ENCODE measurements at places on chromosomes 16 and 17. TPM values are rescaled to one million over a fixed set of nuclear protein-coding genes. Genes with fewer than 3 reads are reported as not detected.

DNA sequence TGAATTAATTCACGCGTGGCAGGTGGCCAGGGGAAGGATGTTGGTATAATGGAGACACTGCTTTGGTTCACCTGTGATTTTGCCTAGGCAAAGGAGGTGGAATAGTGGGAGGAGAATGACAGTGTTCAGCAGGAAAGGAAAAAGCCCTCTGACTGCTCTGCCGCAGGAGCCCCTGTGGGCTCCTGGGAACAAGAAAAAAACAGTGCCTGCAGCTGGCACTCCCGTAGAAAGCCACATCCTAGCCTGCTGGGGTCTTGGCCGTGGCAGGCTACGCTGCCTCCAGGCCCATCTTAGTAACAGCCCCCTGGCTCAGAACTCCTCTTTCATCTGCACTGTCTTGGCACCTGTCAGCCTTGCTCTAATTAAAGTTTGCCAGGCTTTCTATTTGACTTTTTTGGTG is 20.6 kb downstream of the ADORA2B start:
- DNase-seq, result peak; percentile 61
- H3K27me3 ChIP-seq, result no peaks in the 10 kb centered on the region
- H3K27ac ChIP-seq, result peak overlapping the region; percentile 85
- H3K4me3 ChIP-seq, result peak overlapping the region; percentile 57

DNA sequence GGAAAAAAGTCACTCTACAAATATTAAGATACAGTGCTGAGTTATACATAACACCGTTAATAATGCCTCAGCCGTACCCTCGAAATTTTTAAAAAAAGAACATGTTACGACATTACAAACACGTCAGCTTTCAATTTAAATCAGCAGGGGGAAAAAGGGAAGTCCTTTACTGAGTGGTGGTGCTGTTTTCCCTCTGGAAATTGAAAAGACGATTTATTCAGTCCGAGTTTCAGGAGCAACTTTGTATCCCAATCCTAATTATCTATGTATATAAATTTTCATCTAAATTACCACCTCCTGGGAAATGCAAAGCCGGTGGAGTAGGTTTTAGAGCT is 1.3 kb downstream of the NETO2 start:
- peak overlapping the region; percentile 70 for H3K4me3 ChIP-seq
- no peaks in the 10 kb centered on the region for H3K4me1 ChIP-seq
- H3K27me3 ChIP-seq, result peaks cover 3% of the 10 kb centered on the region
- no peak overlapping the region for H3K27ac ChIP-seq

DNA sequence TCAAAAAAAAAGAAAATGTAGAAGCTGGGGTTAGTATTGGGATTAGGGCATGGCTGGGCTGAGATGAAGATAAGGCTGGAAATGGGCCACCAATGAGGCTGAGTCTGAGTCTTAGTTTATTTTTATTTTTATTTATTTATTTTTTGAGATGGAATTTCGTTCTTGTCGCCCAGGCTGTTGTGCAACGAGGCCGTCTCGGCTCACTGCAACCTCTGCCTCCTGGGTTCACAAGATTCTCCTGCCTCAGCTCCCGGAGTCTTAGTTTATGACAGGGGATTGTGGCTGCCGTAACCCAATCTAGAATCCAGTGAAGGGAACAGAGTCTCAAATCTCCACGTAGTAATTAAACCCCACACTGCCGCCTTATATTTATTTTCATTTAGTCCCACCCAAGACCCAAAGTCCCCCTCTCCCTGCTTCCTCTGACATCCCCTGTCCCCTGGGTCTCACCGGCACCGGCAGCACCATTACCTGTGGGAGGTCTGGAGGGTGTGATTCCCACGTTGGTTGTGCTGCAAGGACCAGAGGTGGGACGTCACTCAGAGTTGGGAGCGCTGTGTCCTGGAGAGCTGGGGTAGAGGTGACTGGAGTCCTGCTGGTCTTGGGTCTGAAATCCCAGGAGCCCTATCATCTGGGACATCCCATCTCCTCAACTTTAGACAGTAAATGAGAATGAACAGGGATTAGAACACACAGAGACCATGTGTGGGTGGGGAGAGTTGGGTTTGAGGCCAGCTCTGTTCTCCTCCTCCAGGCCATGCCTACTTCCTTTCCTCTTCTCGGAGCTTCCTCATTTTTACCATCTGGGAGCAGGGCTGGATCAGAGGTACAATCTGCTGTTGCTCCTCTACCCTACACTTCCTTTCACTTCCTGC is at the start of gene CLEC10A:
Gene CLEC10A, minus strand, starts transcription at position 671 of the 875 bp plus-strand sequence. CDS start 1,439 bp downstream, outside the sequence.
- no peak for DNase-seq
- no peak within 1 kb of the TSS for H3K4me3 ChIP-seq
- no peaks in the 10 kb centered on the region for H3K36me3 ChIP-seq
- no peaks in the 10 kb centered on the region for H3K27me3 ChIP-seq
- H3K4me1 ChIP-seq, result no peaks in the 10 kb centered on the region

DNA sequence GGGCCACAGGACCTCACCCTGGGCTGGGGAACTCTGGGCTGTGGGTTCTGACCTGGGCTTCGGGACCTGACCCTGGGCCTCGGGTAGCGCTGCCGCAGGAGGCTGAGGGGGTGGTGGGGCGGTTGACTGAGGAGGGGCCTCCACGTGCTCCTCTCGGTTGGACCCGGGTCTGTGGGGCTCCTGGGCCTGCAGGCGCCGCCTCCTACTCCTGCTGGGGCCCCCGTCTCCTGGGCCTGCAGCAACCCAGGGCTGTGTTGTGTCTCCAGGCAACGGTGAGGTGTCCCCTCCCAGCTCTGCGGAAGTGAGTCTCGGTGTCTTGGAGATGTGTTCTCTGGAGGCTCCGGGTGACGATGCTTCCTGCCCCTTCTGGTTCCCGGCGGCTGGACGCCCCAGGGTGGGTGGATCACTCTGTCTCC is 41.5 kb upstream of the GNG13 start:
- no peaks in the 10 kb centered on the region for H3K27me3 ChIP-seq
- H3K27ac ChIP-seq, result no peak overlapping the region
- no peaks in the 10 kb centered on the region for H3K36me3 ChIP-seq
- no peak overlapping the region for H3K4me3 ChIP-seq
- DNase-seq, result no peak

- no peaks in the 10 kb centered on the region for H3K27me3 ChIP-seq
- no peak for DNase-seq
- H3K27ac ChIP-seq, result no peak overlapping the region
- no peaks in the 10 kb centered on the region for H3K36me3 ChIP-seq
- no peak overlapping the region for H3K4me3 ChIP-seq
These were observed 273.4 kb downstream of the CPPED1 start for GRCh38 chr16:12530302-12530701.

GRCh38 chr17:16068323-16068722 is 68.7 kb downstream of the TTC19 start:
- H3K27me3 ChIP-seq, result no peaks in the 10 kb centered on the region
- DNase-seq, result no peak
- H3K27ac ChIP-seq, result no peak overlapping the region

DNA sequence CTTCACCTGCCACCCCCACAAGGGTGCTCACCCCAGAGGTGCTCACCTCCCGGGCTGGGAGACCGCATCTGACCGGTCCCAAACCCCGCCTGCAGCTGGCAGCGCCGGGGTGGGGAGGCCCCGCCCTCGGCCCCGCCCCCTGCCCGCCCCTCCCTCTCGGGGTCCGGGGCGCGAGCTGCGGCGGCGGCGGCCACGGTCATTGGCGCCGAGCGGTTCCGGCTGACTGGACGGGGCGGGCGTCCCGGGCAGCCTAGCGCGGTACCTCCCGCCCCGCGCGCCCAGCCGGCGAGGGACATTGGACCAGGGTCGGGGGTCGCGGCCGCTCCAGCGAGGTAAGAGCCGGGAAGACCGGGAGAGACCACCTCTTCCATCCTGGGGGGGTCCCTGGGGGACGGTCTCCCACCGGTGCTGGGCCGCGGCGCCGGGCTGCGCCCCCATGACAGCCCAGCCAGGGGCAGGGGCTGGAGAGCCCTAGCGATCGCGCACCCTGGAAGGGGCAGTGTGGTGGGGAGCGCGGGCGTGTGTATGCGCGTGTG is at the start of gene CACNG5:
Gene CACNG5, plus strand, starts transcription at position 199 of the 536 bp plus-strand sequence. CDS start 42,216 bp downstream, outside the sequence.
- peak; percentile 80 for DNase-seq
- peak within 1 kb of the TSS; percentile 75 for H3K4me3 ChIP-seq
- H3K4me1 ChIP-seq, result peaks cover 4% of the 10 kb centered on the region

TBC1D28 gene
- total RNA-seq, result 0.24 TPM

- DNase-seq, result no peak
- no peaks in the 10 kb centered on the region for H3K27me3 ChIP-seq
- no peaks in the 10 kb centered on the region for H3K4me1 ChIP-seq
- H3K36me3 ChIP-seq, result peaks cover 53% of the 10 kb centered on the region
These were observed 4.2 kb downstream of the RNF40 start for GRCh38 chr16:30766206-30766932.

- no peaks in the 10 kb centered on the region for H3K36me3 ChIP-seq
- H3K27me3 ChIP-seq, result no peaks in the 10 kb centered on the region
- DNase-seq, result no peak
- H3K4me3 ChIP-seq, result no peak overlapping the region
- no peaks in the 10 kb centered on the region for H3K4me1 ChIP-seq
These were observed 59.0 kb upstream of the SALL1 start for GRCh38 chr16:51210087-51210486.

TOB1 gene
- total RNA-seq, result 31.2 TPM

HOXB1 gene
- not detected for total RNA-seq

KRTAP4-9 gene
- not detected for total RNA-seq

PRSS33 gene
- not detected for total RNA-seq

DNA sequence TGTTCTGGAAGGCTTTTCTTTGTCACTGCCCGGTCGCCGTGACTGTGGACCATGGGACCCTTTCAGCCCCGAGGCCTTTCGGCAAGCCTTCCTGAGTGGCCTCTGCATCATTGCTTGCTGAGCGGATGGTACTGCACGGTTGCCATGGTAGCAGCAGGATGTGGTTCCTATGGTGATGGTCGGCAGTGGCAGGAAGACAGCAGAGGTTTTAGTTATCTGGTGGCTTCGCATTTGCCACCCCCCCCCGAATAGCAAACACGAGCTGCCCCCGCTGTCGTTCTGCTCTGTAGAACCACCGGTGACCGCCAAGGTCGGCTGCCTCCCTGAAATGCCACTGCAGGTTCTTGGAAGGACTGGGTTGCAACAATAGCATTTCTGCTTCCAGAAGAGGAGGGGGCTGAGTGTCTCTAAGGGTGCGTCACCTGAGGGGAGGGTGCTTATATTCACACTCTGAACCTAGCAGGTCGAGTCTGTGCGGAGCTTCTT is 76.6 kb downstream of the CMIP start:
- H3K4me1 ChIP-seq, result no peaks in the 10 kb centered on the region
- no peak overlapping the region for H3K27ac ChIP-seq
- H3K36me3 ChIP-seq, result peaks cover 10% of the 10 kb centered on the region
- H3K27me3 ChIP-seq, result no peaks in the 10 kb centered on the region

MT1A gene
- not detected for total RNA-seq

PRSS53 gene
- total RNA-seq, result 2.8 TPM

Data from H9 (cell line).